Activated naive CD8-positive, alpha-beta T cell treated with anti-CD3 and anti-CD28 coated beads for 36 hours (primary cell): ENCODE measurements at places on chromosomes 4 and X. TPM values are rescaled to one million over a fixed set of nuclear protein-coding genes. Genes with fewer than 3 reads are reported as not detected.

DNA sequence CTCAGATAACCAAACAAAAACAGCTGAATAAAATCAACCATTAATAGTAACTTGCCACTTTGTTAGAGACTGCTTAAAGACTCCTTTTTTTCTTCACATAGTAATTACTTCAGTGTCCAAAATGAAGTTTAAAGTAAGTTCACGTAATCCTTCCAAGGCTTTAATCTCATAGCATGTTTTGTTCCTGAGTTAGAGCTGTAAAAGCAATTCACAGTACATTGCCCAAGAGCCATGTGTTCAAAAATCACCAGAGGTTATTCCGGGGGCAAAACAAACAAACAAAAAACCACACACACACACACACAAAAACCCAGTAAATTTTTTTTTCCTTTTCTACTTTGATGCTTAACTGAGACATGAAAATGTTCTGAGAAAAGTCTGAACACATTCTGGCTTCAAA is 6.1 kb downstream of the GPR82 start:
- H3K4me1 ChIP-seq: peaks cover 19% of the 10 kb centered on the region
- DNase-seq: no peak
- peaks cover 11% of the 10 kb centered on the region for H3K36me3 ChIP-seq
- no peak overlapping the region for H3K27ac ChIP-seq

DNA sequence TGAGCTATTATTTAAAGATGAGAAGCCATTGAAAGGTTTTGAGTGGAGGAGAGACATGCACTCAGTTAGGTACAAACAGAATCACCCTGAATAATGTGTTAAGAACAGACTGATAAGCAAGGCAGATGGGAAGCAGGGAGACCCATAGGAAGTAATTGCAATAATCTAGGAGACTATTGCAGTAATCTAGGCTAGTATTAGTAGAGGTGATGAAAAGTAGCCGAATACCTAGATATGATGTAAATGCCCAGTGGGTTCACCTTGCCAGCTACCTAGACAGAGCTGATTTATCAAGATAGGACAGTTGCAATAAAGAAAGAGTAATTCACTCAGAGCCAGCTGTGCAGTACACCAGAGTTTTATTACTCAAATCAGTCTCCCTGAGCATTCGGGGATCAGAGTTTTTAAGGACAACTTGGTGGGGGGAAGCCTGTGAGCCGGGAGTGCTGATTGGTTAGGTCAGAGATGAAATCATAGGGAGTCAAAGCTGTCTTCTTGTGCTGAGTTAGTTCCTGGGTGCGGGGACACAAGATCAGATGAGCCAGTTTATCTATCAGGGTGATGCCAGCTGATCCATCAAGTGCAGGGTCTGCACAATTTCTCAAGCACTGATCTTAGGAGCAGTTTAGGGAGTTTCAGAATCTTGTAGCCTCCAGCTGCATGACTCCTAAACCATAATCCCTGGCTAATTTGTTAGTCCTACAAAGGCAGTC is 427.5 kb downstream of the RPA4 start:
- no peak overlapping the region for H3K4me3 ChIP-seq
- DNase-seq: no peak

- DNase-seq: no peak
- H3K27ac ChIP-seq: no peak overlapping the region
- H3K4me1 ChIP-seq: no peaks in the 10 kb centered on the region
Observed at GRCh38 chr4:72613959-72614358, 44.9 kb upstream of the ADAMTS3 start.

DNA sequence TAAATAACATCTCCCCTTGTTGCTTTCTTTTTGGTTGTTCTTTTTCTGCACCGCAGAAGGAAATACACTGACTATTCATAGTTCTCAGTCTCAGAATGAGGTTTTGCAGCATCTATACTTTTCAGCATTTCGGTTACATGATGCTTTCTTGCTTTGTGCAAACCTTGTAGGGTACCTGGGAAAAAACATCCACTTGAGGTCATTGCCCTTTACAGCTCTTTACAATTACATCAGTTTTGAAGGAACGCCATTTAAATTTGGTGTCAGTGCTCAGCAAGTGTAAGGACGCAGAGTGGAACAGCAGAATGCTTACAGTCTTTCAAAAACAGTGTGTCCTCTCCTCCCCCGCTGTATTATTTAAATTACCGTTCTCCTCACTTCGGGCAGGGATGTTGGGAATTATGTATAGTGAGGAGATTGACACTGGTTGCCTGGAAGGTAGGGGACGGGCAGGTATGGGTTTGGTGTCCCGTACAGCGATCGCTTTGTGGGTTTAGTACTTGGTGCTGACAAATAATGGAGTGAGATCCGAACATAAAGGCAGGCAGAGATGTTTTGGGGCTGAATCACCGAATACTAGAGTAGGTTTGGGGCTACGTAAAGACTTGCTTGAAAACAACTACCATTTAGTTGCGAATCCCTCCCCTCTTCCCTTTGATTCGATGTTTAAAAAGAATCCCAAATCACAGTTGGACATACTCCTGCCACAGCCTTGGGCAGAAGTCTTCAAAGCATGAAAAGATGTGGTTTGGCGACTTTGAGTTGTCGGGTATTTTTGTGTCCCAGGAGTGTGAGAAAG is 2.0 kb upstream of the NKX3-2 start:
- peak overlapping the region; percentile 79 for H3K4me3 ChIP-seq
- no peak for DNase-seq
- peak overlapping the region; percentile 18 for H3K27ac ChIP-seq
- peaks cover 91% of the 10 kb centered on the region for H3K27me3 ChIP-seq
- peaks cover 8% of the 10 kb centered on the region for H3K36me3 ChIP-seq

- no peaks in the 10 kb centered on the region for H3K27me3 ChIP-seq
- no peak for DNase-seq
- no peak overlapping the region for H3K27ac ChIP-seq
Observed at GRCh38 chrX:97294041-97294440, 410.3 kb downstream of the RPA4 start.

RELL1 gene
- total RNA-seq: 16.6 TPM

VEGFD gene
- not detected for total RNA-seq

- no peak overlapping the region for H3K4me3 ChIP-seq
- DNase-seq: no peak
Observed at GRCh38 chr4:52081216-52081615, 30.1 kb downstream of the SPATA18 start.

GRCh38 chr4:150818661-150819060 is 196.4 kb downstream of the LRBA start:
- H3K36me3 ChIP-seq: peaks cover 34% of the 10 kb centered on the region
- DNase-seq: no peak
- no peak overlapping the region for H3K27ac ChIP-seq
- H3K4me3 ChIP-seq: no peak overlapping the region
- H3K27me3 ChIP-seq: no peaks in the 10 kb centered on the region

PPAT gene
- 69.0 TPM for total RNA-seq

DNA sequence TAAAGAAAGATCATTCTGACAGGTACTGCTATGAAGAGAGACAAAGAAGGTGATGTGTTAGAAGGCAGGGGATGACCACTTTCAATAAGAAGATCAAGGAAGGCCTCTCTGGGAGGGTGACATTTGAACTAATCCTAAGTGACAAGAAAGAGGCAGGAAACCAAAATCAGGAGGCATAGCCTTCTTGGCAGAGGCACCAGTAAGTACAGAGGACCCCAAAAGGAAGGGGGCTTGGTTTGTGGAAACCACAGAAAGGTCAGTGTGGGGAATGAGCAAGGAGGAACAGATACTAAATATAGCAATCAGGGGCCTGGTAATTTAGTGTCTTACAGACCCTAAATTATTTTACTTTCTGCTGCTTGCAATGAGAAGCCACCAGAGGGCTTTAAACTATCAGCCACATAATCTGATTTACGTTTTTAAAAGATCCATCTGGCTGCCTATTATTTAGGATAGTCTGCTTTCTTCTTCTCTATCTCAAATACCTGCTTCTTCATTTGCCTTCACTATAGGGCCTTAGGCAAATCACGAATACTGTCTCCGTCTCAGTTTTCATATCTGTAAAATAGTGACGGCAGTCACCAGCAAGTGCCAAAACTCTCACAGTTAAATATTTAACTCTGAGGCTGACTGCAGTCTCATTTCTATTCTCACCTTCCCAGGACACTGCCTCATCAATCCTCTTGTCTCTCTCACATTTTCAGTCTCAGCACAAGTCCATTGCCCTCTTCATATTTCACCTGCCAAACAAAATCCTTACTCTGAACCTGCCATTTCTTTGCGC is 16.7 kb downstream of the NR3C2 start:
- H3K36me3 ChIP-seq: peaks cover 27% of the 10 kb centered on the region
- H3K27me3 ChIP-seq: no peaks in the 10 kb centered on the region
- no peak overlapping the region for H3K4me3 ChIP-seq
- peaks cover 58% of the 10 kb centered on the region for H3K4me1 ChIP-seq
- DNase-seq: no peak

DNA sequence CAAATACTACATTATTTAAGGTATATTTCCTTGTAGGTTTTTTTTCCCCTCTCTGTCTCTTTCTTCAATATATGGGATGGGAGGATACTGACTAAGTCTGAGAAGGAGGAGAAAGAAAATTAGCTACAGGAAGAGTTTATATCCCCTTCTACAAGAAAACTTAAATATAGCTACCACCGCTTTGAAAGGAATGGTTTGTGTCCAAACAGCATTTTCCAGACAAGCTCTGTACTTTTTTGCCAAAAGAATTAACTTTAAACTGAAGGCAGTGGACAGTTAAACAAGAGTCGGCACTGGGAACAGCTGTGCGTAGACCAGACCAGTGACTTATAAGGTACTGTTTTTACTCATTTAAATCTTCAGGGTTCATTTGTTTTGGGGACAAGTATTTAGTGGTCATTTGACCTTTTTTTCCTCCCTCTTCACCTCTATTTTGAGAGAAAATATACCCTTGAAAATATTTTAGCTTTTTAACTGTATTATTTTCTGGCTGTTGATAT is 303.7 kb downstream of the ARHGAP24 start:
- H3K4me3 ChIP-seq: no peak overlapping the region
- H3K36me3 ChIP-seq: no peaks in the 10 kb centered on the region
- no peaks in the 10 kb centered on the region for H3K27me3 ChIP-seq
- H3K27ac ChIP-seq: no peak overlapping the region

DNA sequence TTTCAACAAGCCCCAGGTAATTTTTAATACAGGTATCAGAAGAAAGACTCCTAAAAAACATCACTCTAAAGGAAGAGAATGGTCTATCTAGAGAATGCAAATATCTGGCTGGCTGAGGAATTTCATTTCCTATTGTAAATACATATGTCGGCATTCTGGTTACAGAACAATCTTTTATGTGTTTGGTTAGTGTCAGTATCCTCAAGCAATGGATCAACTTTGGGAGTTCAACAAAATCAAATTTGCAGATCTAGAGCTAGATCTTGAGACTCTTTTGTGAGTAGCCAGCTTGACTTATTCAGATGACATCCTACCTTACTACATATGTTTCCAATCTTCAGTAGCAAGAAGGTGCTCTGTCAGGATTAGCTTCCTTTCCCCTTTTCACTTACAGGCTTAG is 145.1 kb downstream of the BTC start:
- H3K4me1 ChIP-seq: no peaks in the 10 kb centered on the region
- DNase-seq: no peak
- no peak overlapping the region for H3K27ac ChIP-seq
- H3K4me3 ChIP-seq: no peak overlapping the region
- no peaks in the 10 kb centered on the region for H3K27me3 ChIP-seq

DNA sequence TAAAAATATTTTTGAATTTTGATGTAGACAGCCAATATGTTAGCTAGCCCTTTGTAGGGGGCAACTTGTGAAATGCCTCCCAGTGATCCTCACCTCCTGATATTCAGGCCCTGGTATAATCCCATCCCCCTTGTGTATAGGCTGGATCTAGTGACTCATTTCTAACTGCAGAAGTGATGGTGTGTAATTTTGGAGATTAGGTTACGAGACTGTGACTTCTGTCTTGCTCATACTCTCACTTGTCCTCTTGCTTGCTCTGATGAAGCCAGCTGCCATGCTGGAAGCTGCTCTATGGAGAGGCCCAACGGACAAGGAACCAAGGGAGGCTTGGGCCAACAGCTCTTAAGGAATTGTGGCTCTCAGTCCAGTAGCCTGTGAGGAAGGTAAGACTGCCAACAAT is 61.7 kb downstream of the GPR82 start:
- no peaks in the 10 kb centered on the region for H3K27me3 ChIP-seq
- no peak for DNase-seq
- H3K4me1 ChIP-seq: peaks cover 14% of the 10 kb centered on the region
- H3K27ac ChIP-seq: peak overlapping the region; percentile 31
- peaks cover 6% of the 10 kb centered on the region for H3K36me3 ChIP-seq

DNA sequence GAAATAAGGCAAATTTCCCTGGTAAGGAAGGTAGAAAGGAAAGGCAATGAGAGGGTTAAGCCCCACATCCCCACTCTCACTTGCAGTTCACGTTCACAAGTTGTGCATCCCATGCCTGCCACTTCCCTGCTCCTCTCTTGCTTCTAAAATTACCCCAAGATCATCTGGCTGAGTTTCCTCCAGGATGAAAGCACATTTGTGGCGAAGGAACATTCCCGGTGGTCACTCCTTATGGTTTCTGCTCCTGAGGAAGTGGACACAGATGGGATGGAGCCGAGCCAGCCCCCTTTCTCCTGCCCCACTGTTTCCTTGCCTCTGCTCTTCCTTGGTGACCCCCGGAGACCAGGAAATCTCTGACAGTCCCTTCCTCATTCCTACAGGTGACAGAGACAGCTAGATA is 37.5 kb downstream of the SPINK2 start:
- no peak overlapping the region for H3K27ac ChIP-seq
- no peak overlapping the region for H3K4me3 ChIP-seq
- no peaks in the 10 kb centered on the region for H3K27me3 ChIP-seq
- H3K4me1 ChIP-seq: no peaks in the 10 kb centered on the region
- no peak for DNase-seq
- no peaks in the 10 kb centered on the region for H3K36me3 ChIP-seq

DNA sequence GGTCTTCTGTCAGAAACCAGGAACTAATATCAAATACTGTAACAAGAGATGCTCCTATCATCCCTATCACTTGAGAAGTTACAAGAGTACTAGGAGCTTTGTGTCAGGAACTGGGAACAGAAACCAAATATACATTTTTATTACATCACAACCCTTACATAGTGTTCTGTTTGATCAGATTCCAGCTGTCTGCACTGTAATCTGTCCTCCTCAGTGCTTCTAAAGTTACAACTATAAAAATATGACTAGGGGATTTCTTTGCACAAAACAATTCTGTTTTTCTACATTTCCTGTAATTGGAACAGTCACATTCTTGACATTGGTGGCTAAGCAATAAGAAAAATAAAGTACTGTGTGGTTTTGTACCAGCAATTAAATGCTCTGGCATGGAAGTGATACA is 686.0 kb downstream of the PDHA2 start:
- no peaks in the 10 kb centered on the region for H3K4me1 ChIP-seq
- no peak for DNase-seq
- H3K36me3 ChIP-seq: no peaks in the 10 kb centered on the region
- H3K27me3 ChIP-seq: no peaks in the 10 kb centered on the region
- H3K27ac ChIP-seq: no peak overlapping the region
- H3K4me3 ChIP-seq: no peak overlapping the region

SH2D1A gene
- 67.6 TPM for total RNA-seq

DNA sequence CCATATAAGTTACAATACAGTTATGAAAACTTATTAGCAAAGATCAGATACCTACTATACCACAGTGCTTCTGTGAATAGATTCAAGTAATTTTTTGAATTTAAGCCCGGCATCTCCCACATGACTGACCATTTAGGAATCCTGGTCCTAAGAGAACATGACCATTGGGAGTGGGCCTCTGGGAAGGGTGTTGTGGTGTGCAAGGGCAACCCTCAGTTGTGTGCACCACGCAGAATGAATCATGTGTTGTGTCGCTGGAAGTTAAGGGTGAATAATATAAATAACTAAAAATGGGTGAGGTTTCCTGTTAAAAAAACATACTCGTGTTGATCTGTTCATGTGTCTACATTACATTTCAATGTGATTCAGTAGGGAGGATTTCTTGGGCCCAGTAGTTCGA is 15.5 kb downstream of the CPE start:
- H3K4me1 ChIP-seq: no peaks in the 10 kb centered on the region
- peaks cover 16% of the 10 kb centered on the region for H3K27me3 ChIP-seq
- H3K27ac ChIP-seq: no peak overlapping the region
- H3K36me3 ChIP-seq: no peaks in the 10 kb centered on the region
